ENCODE measurements at places on chromosomes 3 and 15. TPM values are rescaled to one million over a fixed set of nuclear protein-coding genes. Genes with fewer than 3 reads are reported as not detected.

GRCh38 chr3:115635406-115635805, 12.1 kb downstream of the GAP43 start:
- DNase-seq = no peak

GRCh38 chr3:4992118-4992517, 12.9 kb downstream of the BHLHE40 start:
- DNase-seq = no peak

DNA sequence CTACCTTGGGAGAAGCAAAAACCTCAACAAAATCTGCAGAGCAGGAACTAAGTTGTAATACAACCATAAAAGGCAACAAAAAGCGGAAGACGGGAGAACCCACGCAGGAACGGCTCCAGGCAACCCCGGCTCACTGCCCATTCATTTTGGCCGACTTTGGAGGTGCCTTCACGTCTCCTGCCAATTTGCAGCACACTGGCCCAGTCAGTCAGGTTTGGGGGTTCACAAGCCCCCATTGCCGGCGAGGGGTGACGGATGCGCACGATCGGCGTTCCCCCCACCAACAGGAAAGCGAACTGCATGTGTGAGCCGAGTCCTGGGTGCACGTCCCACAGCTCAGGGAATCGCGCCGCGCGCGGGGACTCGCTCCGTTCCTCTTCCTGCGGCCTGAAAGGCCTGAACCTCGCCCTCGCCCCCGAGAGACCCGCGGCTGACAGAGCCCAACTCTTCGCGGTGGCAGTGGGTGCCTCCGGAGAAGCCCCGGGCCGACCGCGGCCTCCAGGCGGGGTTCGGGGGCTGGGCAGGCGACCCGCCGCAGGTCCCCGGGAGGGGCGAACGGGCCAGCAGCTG, 463 bp downstream of the TERC start:
- no peak for DNase-seq

DNA sequence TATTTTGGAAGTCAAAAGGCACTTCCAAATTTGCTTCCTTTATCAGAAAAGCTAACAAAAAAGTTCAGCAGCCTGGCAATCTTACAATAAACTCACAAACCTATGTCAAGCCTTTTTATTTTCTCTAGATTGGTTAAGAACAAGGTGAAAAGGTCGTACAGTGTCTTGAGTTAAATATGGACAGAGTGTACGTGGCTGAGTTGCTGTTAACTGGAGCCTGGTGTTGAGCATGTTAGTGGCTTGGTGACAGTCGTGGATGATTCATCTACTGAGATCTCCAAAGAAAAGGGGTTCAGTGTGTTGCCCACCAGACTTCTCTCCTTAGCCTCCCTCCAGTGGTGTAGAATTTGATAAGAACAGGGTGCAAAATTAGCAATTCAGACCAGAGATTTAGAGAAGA, 89.7 kb downstream of the SSR3 start:
- no peak for DNase-seq

- no peak for DNase-seq
Observed at GRCh38 chr15:42324308-42324707, 35.0 kb upstream of the CAPN3 start.

DNA sequence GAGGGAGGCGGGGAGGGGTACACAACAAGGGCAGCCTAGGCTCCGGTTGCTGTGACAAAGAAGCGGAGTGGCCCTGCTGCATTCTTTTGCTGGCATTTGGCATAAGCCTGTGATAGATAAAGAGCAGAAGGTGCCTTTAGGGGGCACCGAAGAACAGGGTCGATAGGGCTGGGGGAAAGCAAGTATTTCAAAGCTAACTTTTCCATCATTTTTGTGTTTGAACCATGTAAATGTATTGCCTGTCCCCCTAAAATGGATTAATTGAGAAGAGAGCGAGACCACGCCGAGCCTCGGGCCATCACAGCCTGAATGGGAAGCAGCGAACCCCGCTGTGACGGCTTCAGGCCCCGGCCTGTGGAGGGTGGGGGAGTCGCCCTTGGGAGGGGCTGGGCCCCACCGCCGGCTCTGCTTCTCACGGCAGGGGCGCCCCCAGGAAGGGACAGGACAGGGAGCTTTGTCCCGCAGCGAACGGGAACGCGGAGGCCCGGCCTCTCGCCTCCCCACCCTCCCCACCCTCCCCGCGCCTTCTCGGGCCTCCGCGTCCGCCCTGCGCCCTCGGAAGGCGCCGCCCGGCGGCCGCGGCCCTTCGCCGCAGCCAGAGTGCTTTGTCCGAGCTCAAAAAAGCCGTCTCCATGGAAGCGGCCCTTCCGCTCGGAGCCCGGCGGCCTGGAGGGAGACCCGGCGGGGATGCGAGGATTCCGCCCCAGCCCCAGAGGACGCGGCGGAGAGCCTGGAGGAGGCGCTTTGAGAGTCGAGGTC, 32.4 kb upstream of the ALDH1L1 start:
- no peak for DNase-seq

DNA sequence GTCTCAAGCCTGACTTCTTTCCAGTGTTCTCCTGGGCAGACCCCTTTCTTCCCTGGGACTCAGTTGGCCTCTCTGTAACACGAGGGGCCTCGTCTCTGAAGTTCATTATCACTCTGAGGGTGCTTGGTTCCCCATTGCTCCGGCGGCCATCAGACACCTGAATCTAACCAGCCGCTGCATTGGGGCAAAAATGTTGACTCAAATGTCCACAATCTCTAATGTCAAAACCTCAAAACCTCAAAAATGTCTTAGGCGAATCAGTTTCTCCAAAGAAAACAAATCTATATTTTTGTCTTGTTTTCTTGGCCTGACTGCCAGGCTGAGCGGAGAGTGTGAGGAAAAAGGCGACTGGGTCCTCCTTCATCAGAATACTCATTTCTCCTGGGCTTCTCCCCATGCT, 220.7 kb downstream of the VPS13C start:
- DNase-seq = no peak

- DNase-seq = no peak
Observed at GRCh38 chr3:161177991-161178390, 43.1 kb upstream of the NMD3 start.

DNA sequence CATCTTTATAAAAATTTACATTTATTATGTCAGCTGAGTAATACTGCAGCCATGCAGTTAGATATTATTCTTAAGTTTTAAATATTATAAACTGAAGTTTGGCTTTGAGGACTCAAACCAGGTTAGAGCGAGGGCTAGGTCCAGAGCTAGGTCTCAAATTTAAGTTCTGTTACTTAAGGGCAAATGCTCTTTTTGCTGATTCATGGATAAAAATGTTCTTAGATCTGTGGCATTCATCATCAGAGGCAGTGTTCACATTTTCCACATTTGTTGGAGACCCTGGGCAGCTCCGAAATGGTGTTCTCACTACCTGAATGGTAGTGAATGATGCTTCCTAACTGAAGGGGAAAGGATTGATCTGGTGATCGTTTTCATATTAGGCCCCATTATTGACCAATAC, 121.4 kb upstream of the MB21D2 start:
- DNase-seq = no peak

DNA sequence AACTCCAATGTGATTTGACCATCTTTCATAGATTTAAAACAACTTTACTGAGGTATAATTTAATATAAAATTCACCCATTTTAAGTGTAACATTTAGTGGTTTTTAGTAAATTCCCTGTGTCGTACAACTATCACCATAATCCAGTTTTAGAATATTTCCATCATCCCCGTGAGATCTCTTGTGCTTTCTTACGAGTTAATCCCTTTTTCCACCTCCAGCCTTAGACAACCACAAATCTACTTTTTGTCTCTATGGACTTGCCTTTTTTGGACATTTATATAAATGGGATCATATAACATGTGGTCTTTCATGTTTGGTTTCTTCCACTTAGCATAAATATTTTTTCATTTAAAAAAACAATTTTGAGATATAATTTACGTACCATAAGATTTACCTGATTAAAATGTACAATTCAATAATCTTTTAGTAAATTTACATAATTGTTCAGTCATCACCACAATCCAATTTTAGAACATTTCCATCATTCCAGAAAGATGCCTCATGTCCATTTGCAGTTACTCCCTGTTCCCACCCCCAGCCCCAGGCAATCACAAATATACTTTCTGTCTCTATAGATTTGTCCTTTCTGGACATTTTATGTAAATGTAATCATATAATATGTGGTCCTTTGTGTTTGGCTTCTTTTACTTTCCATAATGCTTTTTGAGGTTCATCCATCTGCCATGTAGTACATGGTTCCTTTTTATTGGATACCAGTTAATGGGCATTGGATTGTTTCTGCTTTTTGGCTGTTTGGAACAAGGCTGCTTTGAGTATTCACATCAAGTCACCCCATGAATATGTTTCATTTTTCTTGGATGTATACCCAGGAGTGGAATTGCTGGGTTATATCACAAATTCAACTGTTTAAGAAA, 3.1 kb downstream of the OXSR1 start:
- no peak for DNase-seq

- DNase-seq = no peak
Observed at GRCh38 chr3:85903434-85903833, 944.6 kb downstream of the CADM2 start.

LRRC2 gene
- total RNA-seq = 6.9 TPM

TM4SF18 gene
- 22.3 TPM for total RNA-seq

CLSTN2 gene
- 20.0 TPM for total RNA-seq

ACTC1 gene
- total RNA-seq = 0.93 TPM

GOLGA8T gene
- total RNA-seq = not detected
